ENCODE measurements at places on chromosomes 2 and 18. TPM values are rescaled to one million over a fixed set of nuclear protein-coding genes. Genes with fewer than 3 reads are reported as not detected.

The NAPG gene
- 21.1 TPM for total RNA-seq

The MAB21L4 gene
- not detected for total RNA-seq

The POTEI gene
- 1.3 TPM for total RNA-seq

The KCNJ13 gene
- total RNA-seq = not detected

The HOXD1 gene
- not detected for total RNA-seq

Measured in neural crest cell (in vitro differentiated cells).